ENCODE measurements at places on chromosomes 7 and 10.

DNA sequence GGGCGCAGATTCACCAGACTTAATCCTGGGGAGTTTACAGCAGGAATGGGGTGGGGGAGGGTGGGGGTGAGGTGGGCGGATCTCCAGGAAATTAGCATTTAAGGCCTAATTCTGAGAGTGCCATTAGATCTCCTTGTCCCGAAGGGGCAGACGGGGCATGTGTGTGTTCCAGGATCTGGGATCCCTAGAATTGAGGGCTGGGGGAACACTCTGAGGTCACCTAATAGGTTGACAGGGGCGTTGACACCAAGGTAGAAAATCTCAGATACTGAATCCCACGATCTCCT lies 9.4 kb upstream of the EPHB4 start:
- DNase-seq, result no peak

DNA sequence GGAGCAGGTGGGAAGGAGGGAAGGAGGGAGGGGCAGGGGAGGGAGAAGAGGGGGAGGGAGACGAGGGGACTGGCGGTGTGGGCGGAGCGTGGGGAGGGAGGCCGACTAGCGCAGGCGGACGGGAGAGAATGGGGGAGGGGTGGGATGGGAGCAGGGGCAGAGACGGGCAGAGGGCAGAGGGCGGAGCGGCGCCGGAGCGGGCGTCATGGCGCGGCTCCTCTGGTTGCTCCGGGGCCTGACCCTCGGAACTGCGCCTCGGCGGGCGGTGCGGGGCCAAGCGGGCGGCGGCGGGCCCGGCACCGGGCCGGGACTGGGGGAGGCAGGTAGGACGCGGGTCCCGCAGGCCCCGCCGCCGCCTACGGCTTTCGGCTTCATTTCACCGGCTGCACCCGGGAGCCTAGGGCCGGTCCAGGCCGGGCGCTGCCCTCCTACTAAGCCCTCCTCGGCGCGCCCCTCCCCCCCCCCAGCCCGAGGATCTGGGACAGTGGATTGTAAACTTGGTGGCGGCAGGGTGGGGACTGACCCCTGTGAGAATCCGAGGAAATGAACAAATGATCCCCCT lies at the start of gene MSRB2:
Gene MSRB2, plus strand, starts transcription at position 176 of the 562 bp plus-strand sequence. Its CDS starts 30 bp downstream, at position 206.
- peak; percentile 58 for DNase-seq

GRCh38 chr7:16791071-16791470 lies 13.7 kb downstream of the AGR2 start:
- no peak for DNase-seq

DNA sequence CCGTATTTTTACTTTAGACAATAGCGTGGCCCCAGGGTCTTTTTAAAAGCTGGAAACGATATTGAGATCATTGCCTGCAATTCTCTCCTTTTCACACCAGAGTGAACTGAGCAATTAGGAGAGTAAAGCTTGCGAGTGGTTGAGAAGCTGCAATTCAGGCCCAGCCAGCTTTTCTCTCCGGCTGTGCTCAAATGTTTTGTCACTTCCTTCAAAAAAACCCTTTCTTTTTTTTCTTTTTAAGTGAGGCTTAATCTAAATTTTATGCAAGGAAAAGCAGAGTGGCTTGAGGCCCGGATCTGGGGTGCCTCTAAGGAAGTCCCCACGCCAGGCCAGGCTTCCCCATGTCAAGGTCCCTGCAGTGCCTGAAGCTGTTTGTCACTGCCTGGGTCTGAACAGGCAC lies 433.9 kb downstream of the GLRX3 start:
- no peak for DNase-seq

DNA sequence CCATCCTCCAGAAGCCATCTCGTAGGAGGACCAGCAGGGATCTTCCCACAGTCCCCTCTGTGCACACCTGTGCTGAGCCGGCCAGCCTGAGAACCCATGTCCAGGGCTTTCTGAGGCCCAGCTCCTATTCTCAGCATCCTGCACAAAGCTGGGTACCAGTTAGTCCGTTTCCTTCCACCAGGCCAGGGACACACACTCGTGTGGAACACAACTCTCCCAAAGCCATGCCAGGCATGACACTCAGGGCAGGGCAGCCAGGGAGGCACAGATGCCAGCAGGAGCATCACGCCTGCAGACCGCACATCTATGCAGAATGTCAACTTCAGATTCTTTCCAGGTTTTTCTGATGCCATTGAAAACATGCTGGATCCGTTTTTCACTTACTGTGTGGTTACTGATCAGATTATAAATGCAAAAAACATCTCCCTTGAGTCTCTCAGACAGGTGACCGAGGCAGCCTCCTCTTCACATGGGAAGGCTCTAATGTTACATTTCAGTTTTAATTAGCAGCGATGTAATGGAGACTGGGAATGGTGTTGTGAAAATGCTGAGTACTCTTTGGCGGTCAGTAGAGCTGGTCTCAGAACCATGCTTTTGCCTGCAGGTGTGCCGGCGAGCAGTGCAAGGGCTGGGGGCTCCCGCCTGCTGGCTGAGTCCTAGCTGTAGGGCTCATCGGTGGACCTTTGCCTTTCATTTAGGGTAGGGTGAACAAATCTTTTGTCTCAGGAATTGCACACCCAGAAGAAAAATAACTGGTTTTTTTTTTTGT lies 3.3 kb upstream of the SUN1 start:
- no peak for DNase-seq

- no peak for DNase-seq
Observed at GRCh38 chr10:114405011-114405350, 679 bp upstream of the AFAP1L2 start.

GRCh38 chr10:84329986-84330651 lies 1.7 kb downstream of the CCSER2 start:
- no peak for DNase-seq

DNA sequence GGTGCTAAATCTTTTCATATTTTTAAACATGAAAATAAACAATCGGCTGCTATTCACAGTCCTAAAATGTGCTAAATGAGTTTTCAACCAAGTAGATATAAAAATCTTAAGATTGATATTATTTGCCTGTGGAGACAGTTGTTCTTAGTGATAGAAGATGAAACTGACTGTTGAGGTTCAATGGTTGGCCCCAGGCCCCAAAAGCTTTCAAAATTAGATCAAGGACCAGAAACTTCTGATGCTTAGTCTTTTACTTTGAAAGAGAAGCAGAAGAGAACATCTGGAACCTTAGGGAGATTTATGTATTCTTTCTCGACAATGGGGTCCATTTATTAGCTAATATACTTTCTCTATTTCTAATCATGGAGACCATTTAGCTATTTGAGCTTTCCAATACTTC lies 155.8 kb downstream of the REEP3 start:
- no peak for DNase-seq

DNA sequence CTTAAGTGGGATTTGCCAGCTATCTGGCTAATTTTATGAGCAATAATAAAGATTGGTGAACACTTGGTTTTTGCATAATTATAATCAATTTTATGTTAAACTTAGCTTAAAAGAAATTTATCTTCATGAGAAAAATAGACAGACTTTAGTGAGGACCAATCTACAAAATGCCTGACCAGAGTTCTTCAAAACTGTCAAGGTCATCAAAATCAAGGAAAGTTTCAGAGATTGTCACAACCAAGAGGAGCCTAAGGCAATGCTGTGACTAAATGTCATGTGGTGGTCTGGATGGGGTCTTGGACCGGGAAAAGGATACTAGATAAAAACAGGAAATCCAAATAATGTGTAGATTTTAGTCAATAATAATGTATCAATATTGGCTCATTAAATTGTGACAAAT lies 17.7 kb upstream of the FAM170B start:
- no peak for DNase-seq

- DNase-seq, result no peak
Observed at GRCh38 chr7:139898483-139898882, 69.4 kb downstream of the TBXAS1 start.

DNA sequence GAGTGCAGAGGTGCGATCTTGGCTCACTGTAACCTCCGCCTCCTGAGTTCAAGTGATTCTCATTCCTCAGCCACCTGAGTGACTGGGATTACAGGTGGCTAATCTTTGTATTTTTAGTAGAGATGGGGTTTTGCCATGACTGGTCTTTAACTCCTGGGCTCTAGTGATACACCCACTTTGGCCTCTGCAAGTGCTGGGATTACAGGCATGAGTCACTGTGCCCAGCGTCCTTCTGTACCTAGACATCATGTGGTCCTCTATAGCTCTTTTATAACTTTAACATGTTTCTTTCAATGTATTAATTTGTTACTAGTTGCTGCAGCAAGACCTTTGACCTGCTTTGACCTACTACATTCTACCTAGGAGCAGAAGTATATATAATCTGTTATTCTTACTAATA lies 38.7 kb upstream of the BICC1 start:
- no peak for DNase-seq

GRCh38 chr10:51700228-51700817 lies 928 bp upstream of the CSTF2T start:
- DNase-seq, result no peak

DNA sequence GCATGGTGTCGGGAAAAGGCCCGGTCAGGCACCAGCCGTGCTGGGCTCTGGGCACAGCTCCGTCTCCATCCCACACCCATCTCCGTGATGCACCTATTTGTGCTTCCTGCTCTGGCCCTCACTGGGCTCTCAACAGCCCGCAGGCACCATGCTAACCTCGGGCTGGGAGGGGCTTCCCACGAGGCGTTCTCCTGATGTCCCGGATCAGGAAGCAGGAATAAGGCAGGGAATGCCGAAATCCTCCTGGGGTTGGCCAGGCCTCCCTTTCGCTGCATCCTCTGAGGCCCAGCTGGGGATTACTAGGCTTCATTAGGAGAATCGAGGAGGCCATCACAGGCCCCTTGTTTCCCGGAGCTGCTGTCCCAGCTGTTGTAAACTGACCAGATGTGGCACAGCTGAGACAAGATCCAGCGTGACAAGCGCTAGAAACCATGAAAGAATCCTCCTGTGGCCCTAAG lies 72.0 kb downstream of the FAM53B start:
- DNase-seq, result no peak

GRCh38 chr7:134022286-134022911 lies 104.7 kb upstream of the LRGUK start:
- DNase-seq, result no peak

- no peak for DNase-seq
Observed at GRCh38 chr10:14612873-14613587, 161.7 kb downstream of the FAM107B start.

GRCh38 chr10:101485681-101486554 lies 102.1 kb downstream of the POLL start:
- DNase-seq, result no peak

DNA sequence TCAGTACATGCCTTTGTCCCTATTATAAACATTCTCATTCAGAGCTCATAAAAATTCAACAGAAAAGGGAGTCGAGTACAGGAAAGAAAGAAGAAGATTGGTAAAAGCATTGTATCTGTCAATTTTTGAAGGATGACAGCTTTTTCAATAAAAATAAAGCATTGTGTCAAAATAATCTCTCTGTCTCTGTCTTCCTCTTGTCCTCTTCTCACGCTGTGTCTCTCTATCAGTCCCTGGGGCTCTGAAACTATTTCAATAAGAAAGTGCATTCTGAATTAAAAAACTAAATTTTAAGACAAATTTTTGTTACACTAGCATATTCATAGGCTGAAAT lies 248.4 kb downstream of the TNS3 start:
- DNase-seq, result no peak

- DNase-seq, result no peak
Observed at GRCh38 chr7:48158404-48158803, 12.9 kb upstream of the ABCA13 start.

GRCh38 chr7:73704640-73705550 lies 14.6 kb downstream of the STX1A start:
- no peak for DNase-seq

GRCh38 chr10:49116509-49117375 lies 1.4 kb upstream of the VSTM4 start:
- DNase-seq, result no peak

DNA sequence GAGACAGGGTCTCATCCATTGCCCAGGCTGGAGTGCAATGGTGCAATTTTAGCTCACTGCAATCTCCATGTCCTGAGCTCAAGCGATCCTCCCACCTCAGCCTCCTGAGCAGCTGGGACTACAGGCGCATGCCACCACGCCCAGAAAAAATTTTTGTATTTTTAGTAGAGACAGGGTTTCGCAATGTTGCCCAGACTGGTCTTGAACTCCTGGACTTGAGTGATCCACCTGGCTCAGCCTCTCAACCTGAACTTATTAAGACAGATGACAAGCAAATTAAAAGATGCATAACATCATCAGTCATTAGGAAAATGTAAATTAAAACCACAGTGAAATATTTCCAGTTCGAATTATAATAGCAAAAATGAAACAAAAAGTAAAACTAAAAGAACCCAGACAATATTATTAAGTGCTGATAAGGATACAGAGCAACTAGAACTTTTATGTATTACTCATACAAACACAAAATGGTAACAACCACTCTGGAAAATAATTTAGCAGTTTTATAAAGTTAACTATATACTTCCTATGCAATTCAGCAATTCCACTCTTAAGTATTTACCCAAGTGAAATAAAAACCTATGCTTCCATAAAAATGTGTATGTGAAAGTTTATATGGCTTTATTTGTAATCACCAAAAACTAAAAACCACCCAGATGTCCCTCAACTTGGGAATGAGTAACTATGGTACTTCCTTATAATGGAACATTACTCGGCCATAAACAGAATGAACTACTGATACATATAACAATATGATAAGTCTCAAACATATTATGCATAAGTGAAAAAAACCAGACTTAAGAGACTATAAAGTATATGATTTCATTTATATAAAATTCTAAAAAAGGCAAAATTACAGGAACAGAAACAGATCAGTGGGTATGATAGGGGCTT lies 15.3 kb downstream of the ZFAND4 start:
- no peak for DNase-seq

DNA sequence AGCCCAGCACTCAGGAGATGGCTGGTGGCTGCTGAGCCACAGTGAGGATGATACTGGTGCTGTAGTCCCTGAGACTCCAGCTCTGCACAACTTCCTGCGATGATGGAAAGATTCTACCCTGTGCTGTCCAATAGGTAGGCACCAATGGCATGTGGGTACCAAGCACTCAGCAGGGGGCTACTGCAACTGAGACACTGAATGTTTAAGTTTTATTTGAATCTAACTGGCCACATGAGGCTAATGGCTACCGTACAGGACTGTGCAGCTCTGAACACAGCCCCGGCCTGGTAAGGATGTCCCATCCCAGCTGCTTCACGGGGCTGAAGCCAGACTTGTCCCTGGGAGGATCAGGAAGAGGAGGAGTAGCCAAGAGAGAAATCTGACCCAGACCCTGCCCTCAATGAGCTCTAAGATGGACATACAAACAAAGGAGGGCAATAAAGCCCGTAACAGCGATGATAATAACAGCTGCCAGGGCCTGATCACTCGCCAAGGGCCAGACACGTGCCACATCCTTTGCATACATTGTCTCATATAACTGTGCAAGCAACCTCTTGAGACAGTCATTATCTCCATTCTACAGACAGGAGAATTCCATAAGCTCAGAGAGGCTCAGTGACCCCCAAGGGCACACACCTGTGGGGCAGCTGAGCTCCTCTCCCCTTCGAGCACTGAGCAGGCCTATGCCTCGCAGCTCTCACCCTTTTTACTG lies 3.8 kb downstream of the GPRIN2 start:
- no peak for DNase-seq
